ENCODE measurements at places on chromosomes 1 and 21.

- DNase-seq, result no peak
Measured at GRCh38 chr1:221693087-221693486, 48.8 kb downstream of the DUSP10 start.

GRCh38 chr1:2133039-2133878 lies 61.3 kb downstream of the FAAP20 start:
- DNase-seq, result peak; percentile 93

DNA sequence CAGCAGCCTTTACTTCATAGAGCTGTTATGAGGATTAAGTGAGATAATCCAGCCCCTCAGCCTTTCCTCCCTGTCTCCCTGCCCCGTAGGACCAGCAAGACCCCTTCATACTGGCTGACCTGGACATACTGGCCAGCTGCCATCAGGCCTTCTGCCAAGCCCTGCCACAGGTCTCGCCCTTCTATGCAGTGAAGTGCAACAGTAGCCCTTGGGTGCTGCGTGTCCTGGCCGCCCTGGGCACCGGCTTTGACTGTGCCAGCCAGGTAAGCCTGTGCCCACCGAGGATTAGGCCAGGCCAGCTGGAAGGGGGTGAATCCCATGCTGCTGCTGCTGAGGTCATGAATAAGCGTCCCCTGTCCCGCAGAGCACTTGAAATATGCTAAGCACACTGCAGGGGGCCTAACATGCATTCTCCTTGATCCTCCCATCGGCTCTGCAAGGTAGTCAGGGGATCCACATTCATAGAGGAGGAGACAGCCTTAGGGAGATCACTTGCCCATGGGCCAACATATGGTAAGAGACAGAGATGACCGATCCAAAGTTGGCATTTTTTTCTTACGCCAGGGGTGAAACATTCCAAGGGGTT lies 73.3 kb upstream of the TINAGL1 start:
- DNase-seq, result no peak

GRCh38 chr1:15299179-15299578 lies 52.2 kb downstream of the FHAD1 start:
- no peak for DNase-seq

DNA sequence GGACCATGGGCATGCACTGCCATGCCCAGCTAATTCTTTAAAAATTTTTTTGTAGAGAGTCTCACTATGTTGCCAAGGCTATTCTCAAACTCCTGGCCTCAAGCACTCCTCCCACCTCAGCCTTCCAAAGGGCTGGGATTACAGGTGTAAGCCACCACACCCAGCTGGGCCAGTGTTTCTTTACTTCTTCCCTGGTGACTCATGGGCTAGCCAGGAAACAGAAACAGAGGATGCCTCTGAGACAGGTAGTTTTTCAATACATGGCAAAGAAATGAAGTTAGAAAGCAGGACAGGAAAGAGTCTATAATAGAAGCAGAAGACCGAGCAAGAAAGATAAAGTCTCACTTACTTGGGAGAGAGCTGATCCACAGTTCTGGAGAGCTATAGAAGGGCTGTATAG lies 7.6 kb upstream of the C1orf74 start:
- no peak for DNase-seq

DNA sequence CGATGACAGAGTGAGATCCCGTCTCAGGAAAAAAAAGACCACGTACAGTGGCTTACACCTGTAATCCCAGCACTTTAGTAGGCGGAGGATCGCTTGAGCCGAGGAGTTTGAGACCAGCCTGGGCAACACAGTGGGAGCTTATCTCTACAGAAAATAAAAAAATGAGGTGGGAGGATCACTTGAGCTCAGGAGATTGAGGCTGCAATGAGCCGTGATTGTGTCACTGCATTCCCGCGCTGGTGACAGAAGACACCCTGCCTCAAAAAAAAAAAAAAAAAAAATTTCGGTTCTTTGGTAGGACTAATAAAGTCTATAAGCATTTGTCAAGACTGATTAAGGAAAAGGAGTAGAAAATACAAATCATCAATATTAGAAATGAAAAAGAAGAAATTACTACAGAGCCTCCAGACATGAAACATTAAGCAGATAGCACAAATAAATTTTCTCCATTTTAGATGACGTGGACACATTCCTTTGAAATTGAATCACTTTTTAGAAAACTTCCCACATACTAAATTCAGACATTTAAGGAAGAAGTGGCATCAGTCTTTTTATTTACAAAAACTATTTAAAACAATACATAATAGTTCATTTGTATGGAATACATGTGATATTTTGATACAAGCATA lies 30.4 kb downstream of the MORC3 start:
- no peak for DNase-seq

GRCh38 chr1:235050911-235051360 lies 77.7 kb downstream of the TOMM20 start:
- peak; percentile 53 for DNase-seq

DNA sequence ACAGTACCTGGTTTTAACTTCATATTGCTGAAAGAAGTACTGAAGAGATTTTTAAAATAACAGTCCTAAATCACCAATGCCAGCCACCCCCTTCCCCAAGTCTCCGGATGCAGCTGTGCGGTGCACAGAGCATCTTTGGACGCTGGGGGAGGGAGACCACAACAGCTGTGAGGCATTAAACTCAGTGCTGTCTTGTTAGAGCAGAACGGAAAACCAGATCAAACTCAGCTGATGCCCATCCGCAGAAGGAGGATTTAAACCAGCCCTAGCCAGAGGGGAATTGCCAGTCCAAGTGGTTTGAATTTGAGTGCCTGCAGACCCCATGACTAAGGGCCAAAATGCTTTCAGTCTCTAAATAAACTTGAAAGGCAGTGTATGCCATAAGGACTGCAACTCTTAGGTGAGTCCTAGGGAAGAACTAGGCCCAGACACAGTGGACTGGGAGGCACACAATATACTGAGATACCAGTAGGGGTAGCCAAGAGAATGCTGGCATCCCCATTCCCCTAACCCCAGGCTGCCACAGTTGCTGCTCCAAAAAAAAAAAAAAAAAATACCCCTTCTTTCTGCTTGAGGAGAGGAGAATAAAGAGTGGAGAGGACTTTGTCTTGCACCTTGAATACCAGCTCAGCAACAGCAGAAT lies 576.2 kb downstream of the NEGR1 start:
- DNase-seq, result no peak

- DNase-seq, result no peak
Measured at GRCh38 chr1:83762039-83762365, 236.9 kb downstream of the TTLL7 start.

DNA sequence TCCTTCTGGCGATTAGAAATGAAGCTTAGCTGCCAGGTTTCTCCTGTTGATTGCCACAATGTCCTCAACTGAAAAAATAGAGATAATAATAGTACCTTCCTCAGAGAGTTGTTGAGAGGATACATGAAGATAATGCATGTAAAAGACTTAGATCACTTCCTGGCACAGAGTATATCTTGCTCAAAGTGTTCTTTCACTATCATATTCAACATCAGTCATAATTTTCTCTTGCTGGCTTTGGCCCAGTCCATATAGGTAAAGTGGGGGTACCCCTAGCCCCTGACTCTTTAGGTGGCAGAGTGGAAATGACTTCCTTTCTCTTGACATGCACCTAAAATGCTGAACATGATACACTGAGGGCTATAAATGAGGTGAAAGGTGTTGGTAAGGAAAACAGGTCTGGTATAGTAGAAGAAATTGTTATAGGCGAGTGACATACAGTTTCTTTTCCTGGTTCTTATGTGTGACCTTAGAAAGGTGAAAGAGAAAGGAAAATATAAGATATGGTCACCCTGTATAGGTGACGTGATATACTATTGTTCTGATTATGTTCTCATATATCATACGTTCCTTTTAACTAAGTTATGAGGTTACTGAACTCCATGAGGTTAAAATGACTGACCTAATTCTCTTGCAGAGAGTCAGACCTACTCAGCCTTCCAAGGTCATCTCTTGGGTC lies 209.9 kb upstream of the DEPDC1 start:
- no peak for DNase-seq

- DNase-seq, result no peak
Measured at GRCh38 chr1:116850436-116850835, 59.3 kb upstream of the PTGFRN start.

- no peak for DNase-seq
Measured at GRCh38 chr1:86516335-86516734, 30.5 kb upstream of the CLCA4 start.

DNA sequence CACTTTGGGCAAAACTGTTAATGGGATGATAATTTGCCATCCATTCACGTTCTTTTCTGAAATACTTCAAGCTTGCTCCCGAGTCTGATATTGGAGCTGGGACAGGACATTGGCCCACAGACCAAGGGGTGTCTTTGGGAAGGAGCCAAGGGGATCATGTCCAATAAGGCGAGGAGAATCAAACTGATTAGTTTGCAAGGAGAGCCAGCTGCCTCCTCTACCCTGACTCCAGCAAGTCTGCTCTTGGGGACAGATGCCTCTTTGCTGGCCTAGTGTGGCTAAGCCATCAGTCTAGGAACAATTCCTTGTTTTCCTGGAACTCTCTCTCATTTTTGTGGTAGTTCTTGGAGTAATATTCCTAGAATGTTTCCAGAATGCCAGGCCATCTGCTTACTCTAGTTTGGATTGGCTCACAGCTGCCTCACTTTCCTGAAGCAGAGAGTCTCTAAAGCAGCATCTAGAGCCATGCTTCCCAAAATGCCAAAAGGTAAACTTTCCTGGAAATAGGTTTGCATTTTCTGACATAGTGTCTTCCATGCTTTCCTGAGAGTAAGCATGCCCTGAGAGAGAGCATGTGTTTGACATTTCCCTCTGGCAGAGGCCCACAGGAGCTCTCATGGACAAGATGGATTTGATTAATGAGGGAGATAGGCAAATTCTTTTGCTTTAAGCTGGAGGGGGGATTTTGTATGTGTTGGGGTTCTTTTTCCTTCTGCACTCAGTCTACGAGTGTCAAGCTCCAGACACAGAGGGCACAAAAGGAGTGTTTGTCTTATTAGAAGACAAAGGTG lies 145.6 kb downstream of the GDAP2 start:
- no peak for DNase-seq

Measured in stromal cell of bone marrow (primary cell).